ENCODE measurements at places on chromosomes 13 and 19.

DNA sequence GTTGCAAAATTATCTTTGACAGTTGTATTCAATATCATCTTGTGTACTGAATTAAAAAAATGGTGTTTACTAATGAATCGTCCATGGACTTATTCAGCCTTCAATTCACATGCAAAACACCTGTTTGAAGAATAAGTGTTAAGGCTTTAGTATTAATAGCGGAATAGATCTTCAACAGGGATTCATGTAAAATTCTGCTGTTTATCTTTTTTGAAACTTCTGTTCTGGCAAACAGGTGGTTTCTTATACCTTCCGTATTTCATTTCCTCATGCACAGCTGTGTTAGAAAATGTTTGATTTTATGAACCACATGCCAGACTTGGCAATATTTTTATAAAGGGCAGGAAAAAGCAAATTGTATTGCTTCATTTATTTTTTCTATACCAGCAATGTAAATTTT is 255.7 kb downstream of the DACH1 start:
- no peak for DNase-seq

GRCh38 chr19:45382426-45382825 is 12.1 kb upstream of the ERCC2 start:
- no peak for DNase-seq

GRCh38 chr13:75091718-75092117 is 390.3 kb downstream of the TBC1D4 start:
- DNase-seq = no peak

DNA sequence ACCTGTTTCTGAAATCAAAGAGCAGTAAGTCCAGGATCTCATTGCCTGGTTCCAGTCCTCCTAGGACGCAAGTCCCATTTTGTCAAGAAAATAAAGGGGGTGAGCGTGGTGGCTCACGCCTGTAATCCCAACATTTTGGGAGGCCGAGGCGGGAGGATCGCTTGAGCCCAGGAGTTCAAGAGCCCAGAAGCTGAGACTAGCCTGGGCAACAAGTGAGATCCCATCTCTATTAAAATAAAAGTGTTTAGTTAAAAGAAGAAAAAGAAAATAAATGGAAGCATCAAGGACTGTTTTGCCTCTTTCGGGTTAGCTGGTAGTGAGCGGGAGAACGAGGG is 344 bp upstream of the HAUS5 start:
- DNase-seq = no peak

- peak; percentile 14 for DNase-seq
These were observed at the start of gene FGF9 for GRCh38 chr13:21670883-21671619. Gene FGF9 (plus strand): TSS chr13:21671073. CDS start chr13:21671913, 840 bp downstream.

DNA sequence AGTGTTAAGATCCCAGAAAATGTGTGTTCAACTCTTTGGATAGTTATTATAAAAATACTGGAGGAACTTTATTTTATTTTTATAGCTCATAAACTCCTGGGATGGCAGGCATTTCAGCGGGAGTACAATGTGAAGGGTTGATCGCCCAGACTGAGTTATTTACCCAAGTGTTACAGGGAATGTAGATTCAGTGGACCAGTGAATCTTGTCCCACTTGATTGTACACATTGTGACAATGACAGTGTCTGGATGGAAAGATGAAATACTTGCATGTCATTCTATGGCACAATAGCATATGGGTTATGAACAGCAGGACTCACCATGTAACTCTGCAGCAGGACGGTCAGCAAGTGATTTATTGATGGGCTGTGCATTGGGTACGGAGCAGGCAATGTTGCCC is 20.3 kb downstream of the OLFM4 start:
- DNase-seq = no peak

DNA sequence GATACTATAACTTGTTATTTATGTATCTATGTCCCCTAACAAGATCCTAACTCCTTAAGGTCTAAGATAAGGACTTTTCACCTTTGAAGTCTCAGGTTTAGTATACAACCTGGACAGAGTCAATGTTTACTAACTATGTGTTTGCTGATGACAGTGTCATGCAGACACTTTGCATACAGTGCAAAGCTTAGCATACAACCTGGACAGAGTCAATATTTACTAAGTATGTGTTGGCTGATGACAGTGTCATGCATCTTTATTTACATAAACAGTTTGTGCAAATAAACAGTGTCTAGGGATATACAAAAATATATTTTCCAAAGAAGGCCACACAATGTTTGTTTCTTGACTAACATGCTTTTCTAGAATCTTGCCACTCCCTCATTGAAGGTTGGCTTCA is 34.7 kb downstream of the DCT start:
- DNase-seq = no peak

DNA sequence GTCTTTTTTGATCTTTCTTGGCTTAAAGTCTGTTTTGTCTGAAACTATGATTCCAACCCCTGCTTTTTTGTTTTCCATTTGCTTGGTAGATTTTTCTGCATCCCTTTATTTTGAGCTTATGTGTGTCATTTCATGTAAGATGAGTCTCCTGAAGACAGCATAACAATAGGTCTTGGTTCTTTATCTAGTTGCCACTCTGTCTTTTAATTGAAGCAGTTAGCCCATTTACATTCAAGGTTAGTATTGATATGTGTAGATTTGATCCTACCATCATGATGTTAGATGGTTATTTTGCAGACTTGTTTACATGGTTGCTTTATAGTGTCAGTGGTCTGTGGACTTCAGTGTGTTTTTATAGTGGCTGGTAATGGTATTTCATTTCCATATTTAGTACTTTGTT is 1678.9 kb downstream of the PCDH9 start:
- no peak for DNase-seq

DNA sequence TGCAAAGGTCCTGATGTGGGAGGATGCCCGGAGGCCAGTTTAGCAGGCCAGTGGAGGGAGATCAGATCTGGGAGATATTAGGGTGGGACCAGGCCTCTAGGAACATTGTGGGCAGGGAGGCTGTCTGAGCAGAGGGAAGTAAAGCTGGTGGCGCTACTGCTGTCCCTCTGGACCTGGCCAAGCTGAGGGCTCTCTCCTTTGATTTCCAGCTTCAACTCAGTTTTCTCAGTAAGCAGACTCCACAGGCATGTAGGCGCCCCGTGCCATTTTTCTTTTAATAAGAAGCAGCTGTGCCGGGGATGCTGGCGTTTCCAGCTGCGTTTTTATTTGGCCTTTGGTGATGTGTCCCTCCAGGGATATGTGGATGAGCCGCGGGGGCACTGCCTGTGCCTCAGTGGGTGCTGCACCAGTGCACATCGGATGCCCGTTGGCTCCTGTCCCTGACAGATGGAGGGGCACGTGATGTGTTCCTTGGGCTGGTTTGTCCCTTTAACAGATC is 6.7 kb downstream of the DNM2 start:
- peak; percentile 25 for DNase-seq

DNA sequence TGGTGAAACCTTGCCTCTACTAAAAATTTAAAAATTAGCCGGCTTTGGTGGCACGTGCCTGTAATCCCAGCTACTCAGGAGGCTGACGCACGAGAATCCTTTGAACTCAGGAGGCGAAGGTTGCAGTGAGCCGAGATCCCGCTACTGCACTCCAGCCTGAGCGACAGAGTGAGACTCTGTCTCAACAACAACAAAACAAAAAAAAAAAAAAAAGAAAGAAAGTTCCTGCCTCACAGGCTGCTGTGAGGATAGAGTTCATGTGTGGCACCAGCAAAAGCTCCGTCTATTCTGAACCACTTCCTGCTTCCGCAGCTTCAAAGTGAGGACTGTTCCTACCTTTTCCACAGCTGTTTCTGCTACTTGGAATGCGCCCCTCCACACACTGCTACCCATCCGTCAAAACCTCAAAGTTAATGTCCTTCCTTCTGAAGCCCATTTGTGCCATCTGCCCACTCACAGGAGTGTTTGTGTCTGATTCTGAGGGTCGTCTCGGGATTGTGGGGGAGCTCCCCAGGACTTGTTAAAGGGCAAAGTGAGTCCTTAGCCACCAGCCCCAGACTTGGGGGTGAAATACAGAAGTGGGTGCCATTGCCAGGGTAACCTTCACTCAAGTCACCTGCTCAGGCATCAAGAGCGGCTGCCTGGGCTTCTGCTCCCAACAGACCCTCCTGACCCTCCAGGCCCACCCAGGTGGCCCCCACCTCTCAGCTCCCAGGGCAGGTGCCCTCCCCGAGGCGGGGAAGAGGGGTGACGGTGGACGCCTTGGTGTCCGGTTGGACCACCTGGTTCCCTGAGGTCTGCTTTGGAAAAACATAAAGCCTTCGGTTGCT is 2.9 kb downstream of the MFSD12 start:
- no peak for DNase-seq

GRCh38 chr13:97390941-97391600 is 42.9 kb upstream of the RAP2A start:
- no peak for DNase-seq

DNA sequence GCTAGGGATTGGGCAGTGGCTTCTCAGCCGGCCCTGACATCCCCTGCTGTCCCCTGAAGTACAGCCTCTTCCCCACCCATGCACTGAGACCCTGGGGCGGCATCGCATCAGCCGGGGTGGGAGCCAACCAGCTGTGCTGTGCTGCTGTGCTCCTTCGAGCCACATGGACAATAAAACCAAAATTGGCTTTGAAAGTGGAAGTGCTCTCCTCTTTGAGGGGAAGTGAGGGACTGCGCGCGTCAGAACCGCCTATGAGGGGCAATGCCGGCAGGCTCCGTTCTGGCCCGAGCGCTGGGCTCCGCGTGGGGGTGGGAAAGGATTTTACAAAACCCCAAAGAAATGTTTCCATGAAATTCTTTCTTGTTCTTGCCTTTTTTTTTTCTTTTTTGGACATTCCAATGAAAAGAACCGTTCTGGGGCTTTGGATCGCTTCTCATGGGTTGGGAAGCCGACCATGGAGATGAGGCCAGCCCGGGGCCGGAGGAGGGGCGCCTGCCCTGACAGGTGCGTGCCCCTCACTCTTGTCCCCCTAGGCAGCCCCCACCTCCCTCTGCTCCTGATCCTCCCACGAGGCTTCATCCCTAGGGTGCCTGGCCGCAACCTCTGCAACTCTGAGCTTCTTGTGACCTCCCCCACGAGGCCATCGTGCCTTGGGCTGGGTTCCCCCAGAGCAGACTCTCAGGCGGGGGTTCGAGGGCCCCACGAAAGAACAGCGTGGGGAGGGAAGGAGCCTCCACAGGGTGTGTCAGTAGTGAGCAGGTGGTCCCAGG is 22.6 kb downstream of the KLHL26 start:
- no peak for DNase-seq

DNA sequence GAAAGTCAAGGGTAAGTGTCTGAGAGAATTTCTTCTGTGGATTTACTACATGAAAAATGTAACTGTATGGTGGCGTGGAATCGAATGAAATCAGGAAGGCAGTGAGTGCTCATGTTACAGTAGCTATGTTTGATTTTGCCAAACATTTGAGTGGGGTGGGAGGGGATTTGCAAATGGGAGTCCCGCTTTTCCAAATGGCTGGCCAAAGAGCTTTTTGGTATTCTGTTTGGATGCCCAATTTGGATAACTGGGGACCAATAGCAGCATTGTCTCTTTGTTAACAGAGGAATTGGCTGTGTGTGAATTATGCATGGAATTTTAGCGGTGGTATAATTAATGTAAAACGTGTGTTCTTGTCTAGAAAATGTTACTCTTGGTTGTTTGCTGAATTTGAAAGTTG is 17.8 kb downstream of the HNRNPM start:
- no peak for DNase-seq

GRCh38 chr13:110771194-110771593 is 57.7 kb downstream of the ING1 start:
- DNase-seq = no peak

DNA sequence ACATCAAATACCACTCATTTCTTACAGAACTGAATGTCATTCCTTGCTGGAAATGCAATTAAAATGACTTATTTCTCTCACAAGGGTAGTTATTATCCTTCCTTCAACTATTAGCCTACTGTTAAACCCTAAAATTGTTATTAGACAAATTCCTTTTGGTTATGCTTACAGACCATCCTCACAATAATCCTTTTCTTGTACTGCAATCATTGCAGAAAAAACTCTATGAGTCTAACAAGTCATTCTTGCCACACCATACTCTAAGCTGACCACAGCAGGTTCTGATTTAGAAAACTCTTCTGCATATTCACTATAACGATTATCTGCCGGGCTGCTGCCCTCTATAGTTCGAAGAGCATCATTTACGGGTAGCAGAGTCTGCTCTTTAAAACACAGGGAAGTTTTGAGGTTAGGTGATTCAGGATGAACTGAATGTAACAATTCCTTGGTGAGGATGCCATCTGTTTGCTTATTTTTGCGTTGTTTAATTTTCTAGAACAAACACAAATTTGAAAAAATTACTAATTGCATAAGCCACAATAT is 38.2 kb downstream of the MTMR6 start:
- DNase-seq = peak; percentile 53

DNA sequence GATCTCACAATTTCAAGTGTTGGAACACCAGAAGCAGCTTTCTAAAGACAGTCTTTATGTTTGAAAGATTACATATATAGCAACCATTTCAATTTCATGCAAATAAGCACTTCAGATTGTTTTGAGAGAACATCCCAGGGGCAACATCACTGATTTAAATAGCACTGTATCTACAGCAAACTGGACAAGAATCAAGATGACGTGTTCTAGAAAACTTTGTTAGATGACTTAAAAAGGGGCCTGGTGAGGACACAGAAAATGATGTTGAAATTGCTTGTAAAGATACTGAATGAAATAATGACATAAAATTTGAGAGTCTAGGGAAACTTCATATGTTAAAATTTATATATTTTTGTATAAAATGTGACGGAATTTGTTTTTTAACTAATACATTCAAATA is 277.1 kb downstream of the KLF12 start:
- DNase-seq = no peak

DNA sequence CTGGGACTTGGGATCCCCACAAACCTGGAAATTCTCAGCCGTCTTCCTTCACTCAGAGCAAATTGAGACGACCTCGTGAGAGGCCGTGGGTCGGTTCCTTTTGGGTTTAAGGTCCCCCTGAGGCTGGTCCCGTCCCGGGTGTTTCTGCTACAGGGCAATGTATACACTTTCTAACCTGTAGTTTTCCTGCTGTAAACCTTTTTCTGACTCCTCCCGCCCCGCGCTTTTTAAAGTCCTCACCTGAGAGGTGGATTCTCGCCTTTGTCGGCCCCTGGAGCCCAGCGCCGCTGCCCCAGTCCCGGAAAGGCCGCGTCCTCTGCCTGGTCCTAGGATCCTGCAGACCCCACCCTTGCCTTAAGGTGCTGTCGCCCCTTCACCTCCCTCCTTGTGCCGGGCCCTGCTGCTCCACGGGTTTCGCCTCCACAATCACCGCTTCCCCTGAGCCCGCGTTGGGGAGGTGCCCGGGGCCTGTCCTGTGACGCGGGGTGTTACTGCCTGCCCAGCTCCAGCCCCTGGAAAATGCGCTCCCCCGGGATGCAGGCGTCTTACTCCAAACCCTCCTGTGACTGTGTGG is 391 bp downstream of the ZNF761 start:
- DNase-seq = no peak

DNA sequence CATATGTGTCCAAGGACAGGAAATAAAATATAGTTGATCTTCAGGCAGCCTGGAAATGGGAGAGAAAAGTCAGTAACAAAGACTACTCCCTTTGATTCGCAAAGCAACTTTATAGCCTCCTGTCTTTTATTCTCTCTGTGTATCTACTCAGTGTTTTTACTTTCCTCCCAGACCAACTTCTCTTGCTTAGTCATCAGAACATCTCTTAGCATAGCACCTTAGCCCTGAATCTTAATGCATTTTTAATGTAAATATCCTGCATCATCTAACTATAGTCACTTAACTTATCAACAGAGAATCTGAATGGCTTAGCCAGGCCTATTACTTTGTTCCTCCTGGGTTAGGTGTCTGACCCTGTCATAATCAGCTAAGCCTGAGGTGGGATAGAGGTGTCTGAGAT is 238.2 kb downstream of the MAB21L1 start:
- DNase-seq = no peak

All from AG09309 (cell line).